Foreskin fibroblast (primary cell): ENCODE measurements at places on chromosomes 13 and 19.

DNA sequence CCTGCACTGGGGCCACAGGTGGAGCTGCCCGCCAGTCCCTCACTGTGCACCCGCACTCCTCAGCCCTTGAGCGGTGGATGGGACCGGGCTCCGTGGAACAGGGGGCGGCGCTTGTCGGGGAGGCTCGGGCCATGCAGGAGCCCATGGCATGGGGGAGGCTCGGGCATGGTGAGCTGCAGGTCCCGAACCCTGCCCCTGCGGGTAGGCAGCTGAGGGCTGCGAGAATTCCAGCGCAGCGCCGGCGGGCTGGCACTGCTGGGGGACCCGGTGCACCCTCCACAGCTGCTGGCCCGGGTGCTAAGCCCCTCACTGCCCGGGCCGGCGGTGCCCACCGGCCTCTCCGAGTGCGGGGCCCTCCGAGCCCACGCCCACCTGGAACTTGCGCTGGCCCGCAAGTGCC lies 877.5 kb upstream of the PCDH9 start:
- DNase-seq = no peak

DNA sequence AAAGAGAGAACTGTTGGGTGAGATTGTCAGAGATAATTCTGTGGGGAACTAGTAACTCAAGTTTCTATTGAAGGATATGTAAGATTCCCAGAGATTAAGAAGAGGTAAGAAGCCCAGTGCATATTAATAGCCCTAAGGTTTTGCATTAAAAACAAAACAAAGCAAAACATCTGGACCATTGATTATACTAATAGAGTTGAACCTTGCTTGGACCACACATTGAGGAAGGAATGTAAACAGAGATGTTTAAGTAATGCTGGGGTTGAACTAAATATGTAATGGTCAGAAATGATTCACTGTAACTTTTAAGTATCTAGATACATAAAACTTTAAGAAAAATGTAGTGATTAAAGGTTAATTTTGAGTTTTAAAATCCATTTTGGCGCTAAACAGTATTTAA lies 1770.0 kb downstream of the PCDH9 start:
- peak; percentile 7 for DNase-seq

- DNase-seq = no peak
Observed at GRCh38 chr19:6790194-6791128, 18.0 kb downstream of the VAV1 start.

DNA sequence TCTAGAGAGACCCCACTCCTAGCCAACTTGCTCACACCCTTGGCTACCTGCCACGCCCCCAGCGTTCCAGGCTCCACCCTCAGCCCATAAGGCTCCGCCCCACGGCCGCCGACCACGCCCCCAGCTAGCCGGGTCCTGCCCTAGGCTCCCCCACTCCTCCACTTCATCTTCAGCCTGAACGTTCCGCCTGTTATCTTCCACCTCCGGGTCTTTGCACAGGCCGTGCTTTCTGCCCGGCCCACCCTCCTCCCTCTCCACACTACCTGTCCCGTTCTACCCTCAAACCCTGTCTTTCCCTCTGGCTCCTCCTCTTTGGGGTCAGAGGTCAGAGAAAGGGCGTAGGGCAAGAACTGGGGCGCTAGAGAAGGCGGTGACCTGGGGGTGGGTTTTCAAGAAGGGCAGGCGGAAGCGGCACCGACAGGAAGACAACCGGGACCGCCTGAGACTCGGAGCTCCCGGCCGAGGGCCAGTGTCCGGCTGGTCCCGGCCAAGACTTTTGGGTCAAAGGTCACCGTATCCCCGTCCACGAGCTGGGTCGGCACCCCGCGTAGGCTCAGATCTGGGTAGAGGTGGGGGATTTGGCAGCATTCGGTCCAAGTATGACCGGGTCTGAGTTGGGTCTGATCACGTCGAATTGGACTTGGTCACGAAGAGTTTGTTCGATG lies 2.2 kb downstream of the PDE4C start:
- no peak for DNase-seq

- peak; percentile 83 for DNase-seq
Observed at GRCh38 chr19:45154064-45154827, 6.5 kb downstream of the NKPD1 start.

DNA sequence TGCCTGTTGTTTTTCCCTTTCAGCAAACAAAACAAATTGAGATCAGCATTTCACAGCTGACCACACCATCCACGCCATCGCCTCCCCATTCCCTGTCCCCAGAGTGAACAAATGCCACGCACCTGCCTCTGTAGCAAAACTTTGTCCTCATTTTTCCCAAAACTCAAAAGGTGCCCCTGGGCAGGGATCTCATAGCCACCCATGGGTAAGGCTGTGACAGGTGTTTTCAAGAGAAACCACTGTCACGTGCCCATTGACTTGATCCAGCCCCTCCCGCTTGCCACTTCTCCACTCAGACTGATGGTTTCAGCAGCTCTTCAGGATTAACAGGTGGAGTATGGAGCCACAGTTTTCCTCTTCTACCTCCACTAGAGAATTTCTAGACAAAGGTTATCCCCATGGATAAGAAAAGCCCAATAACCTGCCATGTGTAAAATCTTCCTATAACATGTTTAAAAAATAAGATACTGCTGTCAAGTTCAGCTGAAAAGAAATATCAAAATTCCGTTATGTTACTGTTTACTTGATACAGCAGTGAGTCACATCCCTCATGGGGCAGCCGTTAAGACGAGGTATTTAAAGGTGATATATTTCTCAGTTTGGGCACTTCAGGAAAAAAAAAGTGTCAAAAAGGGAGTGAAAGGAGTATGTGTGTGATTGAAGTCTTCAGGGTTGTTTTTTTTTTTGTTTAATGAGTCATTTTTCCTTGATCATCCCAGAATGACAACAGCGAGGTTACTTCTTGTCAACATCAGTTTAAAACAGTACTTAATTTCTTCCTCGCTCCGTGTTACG lies 63.5 kb upstream of the GPR183 start:
- DNase-seq = no peak

- peak; percentile 71 for DNase-seq
Observed at GRCh38 chr13:109655206-109655600, 131.2 kb downstream of the IRS2 start.

GRCh38 chr13:101817898-101818297 lies 365.4 kb downstream of the ITGBL1 start:
- no peak for DNase-seq

GRCh38 chr19:33462112-33462791 lies 59.3 kb downstream of the PEPD start:
- no peak for DNase-seq

GRCh38 chr13:33188093-33188882 lies 97.3 kb downstream of the STARD13 start:
- DNase-seq = no peak

DNA sequence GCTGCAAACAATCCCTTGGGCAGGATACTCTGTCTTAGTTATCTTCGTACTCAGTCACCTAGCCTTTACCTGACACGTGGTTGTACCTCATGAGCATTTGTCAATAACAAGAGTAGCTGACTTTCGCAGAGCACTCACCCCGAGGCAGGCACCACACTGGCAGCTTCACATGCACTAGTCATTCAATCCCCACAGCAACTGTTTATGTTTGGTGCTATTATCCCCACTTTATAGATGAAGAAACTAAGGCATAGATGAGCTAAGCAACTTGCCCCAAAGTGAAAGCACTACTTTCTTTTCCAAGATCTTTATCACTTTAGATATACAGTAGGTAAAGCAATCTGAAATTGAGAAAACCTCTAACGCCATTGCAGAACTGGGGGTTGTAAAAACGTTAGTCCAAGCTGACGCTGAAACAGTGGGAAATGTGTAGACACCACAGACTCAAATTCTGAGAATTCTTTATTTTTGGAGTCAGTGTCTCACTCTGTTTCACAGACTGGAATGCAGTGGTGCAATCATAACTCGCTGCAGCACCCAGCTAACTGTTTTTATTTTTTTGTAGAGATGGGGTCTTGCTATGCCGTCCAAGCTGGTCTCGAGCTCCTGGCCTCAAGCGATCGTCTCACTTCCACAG lies 446.0 kb downstream of the FOXO1 start:
- DNase-seq = peak; percentile 44

DNA sequence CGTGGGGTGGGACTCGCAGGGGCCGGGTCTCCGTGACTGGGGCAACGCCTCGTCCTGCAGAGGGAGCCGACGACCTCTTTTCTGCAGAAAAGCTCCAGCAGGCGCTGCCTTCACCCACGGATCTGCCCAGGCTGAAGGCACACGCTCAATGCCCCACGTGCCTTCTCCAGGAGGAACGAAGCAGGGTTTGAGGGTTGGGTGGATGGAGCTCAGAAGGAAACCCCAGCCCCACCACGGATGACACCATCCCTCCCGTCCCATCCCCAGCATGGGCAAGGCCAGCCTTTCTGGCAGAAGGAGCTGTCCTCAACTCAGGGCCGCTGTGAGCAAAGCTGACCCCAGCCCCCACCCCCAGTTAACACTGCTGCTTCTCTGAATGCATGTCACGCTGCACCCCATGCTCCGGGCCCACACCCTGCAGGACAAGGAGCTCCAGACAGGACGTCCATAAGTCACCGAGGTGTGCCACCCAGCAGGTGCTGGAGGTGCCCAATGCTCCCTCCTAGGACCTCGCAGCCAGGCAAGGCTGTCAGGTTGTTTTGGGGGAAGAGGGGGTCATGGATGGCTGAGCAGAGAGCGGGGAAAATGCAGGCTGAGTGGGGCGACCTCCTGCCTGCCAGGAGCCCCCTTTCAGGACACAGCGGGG lies 7.4 kb downstream of the C19orf25 start:
- no peak for DNase-seq

DNA sequence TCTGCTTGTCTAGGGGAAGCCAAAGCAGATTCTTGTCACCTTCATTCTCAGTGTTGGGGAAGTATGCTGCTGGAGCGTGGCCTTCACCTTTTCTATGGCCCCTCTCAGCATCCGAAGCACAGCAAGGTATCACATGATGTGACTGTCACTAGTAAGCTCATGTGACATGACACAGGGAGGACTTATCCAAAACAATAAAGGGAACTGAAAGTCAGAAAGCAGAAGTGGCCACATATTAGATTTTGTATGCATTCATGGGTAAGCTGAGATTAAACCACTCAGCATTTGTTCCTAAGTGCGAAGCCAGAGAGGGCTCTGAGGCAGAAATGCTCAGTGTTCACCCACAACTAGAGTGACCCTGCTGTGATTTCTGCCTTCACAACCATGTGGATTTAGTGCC lies 72.8 kb upstream of the PCDH8 start:
- no peak for DNase-seq

- peak; percentile 86 for DNase-seq
Observed at GRCh38 chr19:39160523-39160861, 34.9 kb downstream of the PAK4 start.

- no peak for DNase-seq
Observed at GRCh38 chr13:93289842-93290241, 63.2 kb downstream of the GPC6 start.

GRCh38 chr13:95788100-95788463 lies 111.1 kb downstream of the DNAJC3 start:
- no peak for DNase-seq

DNA sequence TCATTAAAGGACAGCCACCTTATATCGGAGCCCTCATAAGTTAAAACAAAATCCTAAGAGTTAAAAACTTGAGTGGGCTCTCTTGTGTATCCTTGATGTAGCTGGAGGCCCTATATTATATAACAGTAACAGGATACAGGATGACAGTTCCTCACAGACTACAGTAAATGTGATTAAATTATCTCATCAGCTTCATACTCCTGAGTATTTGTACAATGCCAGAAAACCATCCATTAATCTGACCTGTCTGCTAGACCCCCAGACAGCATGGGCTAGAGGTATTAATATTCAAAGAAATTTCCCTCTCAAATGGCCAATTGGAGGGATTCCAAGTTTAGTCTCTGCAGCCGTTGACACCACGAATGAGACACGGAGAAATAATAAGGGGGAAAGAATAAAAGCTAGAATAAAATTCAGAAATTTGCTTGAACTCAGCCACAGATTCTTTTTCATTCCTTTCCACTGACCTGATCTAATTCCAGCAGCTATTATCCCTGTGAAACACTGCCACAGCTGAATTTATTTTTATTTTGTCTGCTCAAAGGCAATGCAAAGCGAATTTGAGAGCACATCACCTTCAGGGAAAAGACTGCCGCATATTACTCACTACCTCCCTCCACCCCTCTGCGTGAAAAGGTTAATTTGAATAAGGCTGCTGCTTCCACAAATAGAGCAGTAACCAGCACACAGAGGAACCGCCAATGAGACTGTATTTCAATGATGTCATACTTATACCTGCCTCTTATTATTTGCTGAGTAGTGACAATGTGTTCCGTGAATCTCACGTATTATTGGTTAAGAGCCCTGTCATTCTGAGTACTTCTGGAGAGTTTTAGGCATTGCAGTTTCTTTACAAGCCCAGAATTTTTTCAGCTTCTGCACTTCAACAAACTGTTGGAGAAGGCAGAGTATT lies 155.9 kb upstream of the KLF12 start:
- peak; percentile 51 for DNase-seq

DNA sequence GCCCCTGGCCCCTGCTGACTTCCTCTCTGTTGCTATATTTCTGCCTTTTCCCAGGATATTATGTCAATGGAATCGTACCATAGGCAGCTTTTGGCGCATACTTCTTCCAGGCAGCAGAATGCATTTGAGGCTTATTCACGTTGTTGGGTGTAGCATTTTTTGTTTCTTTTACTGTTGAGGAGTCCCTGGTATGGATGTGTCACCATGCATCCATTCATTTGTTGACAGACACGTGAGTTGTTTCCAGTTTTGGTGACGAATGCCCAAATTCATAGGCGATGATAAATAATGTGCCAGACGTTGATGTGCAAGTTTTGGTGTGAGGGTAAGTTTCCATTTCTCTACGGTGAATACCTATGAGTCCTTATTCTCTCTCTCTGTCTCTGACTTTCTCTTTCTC lies 5.0 kb downstream of the NFILZ start:
- DNase-seq = no peak
